Esophagus squamous epithelium (tissue), 5 donors: ENCODE measurements at places on chromosomes 7 and 10.

DNA sequence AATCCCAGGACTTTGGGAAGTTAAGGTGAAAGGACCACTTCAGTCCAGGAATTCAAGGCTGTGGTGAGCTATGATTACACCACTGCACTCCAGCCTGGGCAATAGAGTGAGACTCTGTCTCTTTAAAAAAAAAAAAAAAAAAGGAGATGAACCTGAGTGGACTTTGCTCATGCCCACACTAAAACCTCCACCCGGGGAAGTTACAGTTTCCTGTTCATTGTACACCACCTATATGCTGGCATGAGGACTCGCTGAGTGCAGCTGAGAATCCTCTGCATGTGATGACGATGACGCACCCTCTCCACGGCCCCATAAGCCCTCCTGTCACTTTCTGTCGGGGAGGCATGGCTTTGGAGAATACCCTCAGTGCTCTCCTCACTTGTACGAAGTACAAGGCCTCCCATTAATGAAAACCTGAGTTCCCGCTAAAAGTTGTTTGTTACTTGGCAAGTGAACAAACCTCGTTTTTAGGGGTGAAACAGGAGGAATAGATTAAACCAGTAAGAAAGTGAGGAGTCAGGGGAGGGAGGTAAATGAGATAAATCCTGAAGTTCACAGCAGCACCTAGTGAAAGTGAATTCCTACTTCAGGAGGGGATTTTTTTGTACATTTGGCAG lies 15.9 kb downstream of the TMEM176B start:
- no peak overlapping the region for H3K4me3 ChIP-seq
- no peaks in the 10 kb centered on the region for H3K36me3 ChIP-seq
- H3K4me1 ChIP-seq, result peaks cover 64% of the 10 kb centered on the region
- DNase-seq, result no peak
- peak overlapping the region; percentile 85 for H3K27ac ChIP-seq

GRCh38 chr10:118720685-118721538 lies 33.9 kb downstream of the CACUL1 start:
- H3K36me3 ChIP-seq, result peaks cover 14% of the 10 kb centered on the region
- H3K27me3 ChIP-seq, result no peaks in the 10 kb centered on the region
- peaks cover 8% of the 10 kb centered on the region for H3K4me1 ChIP-seq
- H3K4me3 ChIP-seq, result no peak overlapping the region
- no peak for DNase-seq
- H3K27ac ChIP-seq, result no peak overlapping the region

- H3K27ac ChIP-seq, result no peak overlapping the region
- no peaks in the 10 kb centered on the region for H3K4me1 ChIP-seq
- no peak overlapping the region for H3K4me3 ChIP-seq
- DNase-seq, result no peak
- no peaks in the 10 kb centered on the region for H3K27me3 ChIP-seq
Measured at GRCh38 chr7:32051128-32051527, 19.1 kb downstream of the PDE1C start.

- H3K36me3 ChIP-seq, result peaks cover 56% of the 10 kb centered on the region
- H3K4me1 ChIP-seq, result no peaks in the 10 kb centered on the region
- H3K27ac ChIP-seq, result no peak overlapping the region
- DNase-seq, result no peak
Measured at GRCh38 chr10:119041326-119041725, 11.8 kb downstream of the NANOS1 start.

GRCh38 chr10:31975157-31975765 lies 46.6 kb upstream of the ARHGAP12 start:
- DNase-seq, result no peak
- no peak overlapping the region for H3K4me3 ChIP-seq
- peaks cover 12% of the 10 kb centered on the region for H3K4me1 ChIP-seq
